ENCODE measurements at places on chromosomes 3 and 15.
A peak's percentile ranks its signal among the peaks of the same experiment; 100 is the strongest.

DNA sequence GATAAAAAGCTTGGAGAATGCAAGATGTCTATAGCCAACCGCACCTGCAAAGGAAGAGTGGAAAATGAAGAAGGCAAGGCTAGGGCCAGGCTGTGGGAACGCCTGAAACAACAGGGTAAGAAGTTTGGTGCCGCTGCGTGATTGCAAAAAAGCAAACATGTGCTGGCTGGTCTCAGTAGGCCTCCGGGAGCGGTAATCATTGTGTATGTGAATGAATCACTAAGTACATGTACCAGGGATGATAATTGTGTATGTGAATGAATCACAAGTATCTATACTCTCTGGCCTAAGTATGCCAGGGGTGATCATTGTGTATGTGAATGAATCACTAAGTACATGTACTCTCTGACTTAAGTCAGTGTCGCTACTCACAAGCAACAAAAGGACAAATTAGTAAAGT, 40.3 kb upstream of the PARL start:
- DNase-seq, result no peak

DNA sequence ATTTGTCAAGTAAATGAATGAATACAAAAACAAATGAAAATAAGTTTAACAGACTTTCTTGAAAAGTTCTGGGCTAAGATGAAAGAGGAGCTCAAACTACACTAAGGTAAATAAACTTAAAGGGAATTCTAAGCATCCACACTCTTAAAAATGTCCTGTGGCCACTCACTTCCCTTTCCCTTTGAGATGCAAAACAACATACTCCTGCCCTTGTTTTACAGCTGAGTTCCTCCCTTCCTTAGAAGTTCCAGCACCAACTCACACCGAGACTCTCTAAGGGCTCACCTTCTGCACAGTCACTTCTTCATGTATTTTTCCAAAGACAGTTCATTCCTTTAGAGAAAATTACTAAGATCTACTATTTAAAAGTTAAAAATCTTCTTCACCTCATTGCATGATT, 123.3 kb upstream of the CMC1 start:
- no peak for DNase-seq

- no peak for DNase-seq
Observed at GRCh38 chr3:178169421-178169820, 366.8 kb upstream of the KCNMB2 start.

- no peak for DNase-seq
Observed at GRCh38 chr3:44104043-44104442, 137.6 kb upstream of the TOPAZ1 start.

- peak; percentile 60 for DNase-seq
Observed at GRCh38 chr15:67564968-67565345, 22.5 kb downstream of the MAP2K5 start.

DNA sequence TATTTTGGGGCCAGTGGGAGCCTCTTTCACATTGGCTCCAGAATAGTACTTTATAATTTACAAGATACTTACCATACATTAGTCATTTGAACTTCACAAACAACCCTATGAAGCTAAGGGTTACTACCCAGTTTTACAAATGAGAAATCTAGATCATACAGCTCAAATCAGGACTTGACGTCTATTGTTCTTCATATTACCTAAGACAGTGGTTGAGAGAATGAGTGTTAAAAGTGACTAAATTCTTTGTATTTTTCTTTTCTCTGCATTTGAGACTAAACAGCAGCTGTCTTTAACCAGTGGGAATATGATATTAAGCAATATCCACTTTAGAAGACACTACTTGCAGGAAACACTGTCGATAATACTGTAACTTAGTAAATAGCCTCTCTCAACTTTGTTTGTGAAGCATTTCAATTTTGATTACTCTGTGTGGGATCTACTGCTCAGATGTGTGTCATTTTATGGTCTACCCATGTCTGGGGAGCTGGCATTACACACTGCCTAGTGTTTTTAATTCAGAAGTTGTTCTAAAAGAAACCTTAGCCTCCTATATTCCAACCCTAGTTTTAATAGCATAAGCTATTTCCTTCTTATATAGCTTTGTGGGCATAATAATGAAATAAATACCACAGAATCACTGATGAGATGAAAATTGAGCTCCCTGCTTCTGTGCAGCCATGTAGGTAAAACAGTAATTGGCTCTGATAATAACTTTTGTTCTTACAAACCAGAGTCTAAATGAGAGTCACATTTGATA, 45.9 kb downstream of the IQCH start:
- no peak for DNase-seq

DNA sequence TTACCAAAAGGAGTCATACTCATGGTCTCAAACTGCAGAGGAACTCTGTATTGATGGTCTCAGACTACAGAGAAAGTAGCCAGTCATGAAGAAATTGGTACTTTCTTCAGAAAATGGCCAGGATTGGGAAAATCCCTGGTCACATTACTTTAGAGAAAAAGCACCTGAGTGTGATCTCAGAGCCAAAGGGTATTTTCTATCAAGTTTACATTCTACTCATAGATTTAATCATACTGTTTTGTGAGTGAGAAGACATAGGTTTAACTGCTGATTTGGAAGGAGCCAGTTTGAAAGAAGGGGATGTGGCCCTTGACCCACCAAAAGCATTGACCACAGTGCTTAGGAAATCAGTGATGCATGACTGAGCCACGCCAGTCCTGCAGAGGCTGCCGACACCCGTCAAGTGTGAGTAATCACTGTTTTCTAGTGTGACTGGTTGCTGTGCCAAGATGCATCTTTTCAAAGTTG, 203.6 kb downstream of the AKAP13 start:
- no peak for DNase-seq

DNA sequence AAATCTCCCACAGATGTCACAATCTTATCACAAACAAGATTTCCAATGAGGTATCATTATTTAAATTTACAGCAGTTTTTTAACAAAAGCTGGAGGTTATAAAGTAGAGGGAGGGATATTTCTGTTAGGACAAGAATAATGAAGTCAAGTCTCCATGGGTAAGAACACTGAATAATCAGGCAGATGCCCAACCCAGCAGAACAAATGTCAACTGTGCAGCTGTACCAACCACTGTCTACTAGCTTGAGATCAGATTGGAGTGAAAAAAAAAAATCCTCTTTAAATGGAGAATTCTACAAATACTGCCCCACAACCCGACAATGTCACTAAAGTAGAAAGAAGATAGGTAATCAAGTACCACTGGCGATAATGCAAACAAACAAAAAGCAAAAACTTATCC, 30.3 kb downstream of the DHX36 start:
- DNase-seq, result no peak

- DNase-seq, result no peak
Observed at GRCh38 chr3:82561784-82562183, 800.3 kb upstream of the GBE1 start.

DNA sequence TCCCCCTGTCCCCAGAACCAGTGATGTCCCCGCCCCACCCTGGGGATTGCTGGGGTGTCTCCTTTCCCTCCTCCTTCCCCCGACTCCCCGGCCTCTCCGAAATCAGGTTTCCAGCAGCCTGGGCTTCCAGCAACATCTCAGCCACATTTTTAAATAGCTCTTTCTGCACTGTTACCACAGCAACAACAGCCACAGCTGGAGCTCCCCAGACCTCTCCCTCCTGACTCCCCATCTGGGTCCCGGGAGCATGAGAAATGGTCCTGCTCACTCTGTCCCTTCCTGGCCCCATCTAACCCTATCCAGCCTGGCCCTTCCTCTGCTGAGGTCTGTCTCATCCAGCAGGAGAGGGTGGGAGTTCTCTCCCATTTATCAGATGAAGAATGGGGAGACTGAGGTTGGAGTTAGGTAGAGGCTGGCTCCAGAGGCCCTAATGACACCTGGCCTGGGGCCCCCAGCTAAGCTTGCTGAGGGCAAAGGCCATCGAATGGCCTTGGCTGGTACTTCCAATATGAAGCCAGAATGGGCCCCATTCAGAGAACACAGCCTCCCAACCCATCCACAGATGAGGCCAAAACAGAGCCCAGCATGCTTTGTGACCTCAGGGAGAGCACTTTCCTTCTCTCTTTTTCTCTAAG, 1.5 kb downstream of the CAMK1 start:
- no peak for DNase-seq

- DNase-seq, result no peak
Observed at GRCh38 chr15:80247320-80247719, 4.7 kb downstream of the CTXND1 start.

DNA sequence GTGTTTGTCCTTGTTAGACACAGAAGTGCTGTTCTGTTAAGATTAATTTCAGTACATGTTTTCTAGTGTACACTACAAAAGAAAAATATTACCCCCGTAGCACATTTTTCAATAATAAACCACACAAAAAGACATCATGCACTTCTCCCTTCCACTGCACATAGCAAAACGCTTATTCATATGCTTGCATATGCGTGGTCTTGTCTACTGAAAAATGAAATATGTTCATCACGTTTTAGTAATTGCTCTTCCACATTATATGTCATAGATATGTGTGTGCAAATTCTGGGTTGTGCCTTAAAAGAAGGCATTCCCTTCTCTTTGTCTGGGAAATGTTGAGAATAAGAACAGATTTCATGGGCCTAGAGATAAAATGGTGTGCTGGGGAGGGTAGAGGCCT, 353.9 kb downstream of the NSUN3 start:
- DNase-seq, result no peak

GRCh38 chr3:53998980-53999379, 107.3 kb upstream of the SELENOK start:
- no peak for DNase-seq

DNA sequence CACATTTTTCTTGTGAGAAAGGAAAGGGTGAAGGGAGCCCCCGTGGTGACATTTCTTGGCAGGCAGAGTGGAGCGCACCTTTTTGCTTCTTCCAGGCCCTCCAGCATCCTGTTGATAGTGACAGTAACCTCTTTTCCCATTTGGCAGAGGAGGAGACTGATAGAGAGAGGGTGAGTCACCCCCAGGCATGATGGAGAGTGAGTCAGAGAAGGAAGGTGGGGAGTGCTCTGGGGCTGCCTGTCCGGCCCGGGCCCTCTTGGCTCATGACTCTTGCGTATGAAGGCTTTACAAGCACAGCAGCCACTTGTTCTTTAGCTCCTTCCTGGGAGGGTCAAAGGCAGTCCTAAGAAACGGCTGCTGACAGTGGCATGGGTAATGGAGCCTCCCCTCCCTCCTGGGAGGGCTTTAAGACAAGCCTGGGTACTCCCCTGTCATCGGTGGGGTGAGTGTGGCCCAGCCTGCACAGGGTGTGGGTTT, 16.0 kb downstream of the ANKRD63 start:
- DNase-seq, result no peak

- DNase-seq, result no peak
Observed at GRCh38 chr15:88649753-88650551, 11.1 kb downstream of the ISG20 start.

DNA sequence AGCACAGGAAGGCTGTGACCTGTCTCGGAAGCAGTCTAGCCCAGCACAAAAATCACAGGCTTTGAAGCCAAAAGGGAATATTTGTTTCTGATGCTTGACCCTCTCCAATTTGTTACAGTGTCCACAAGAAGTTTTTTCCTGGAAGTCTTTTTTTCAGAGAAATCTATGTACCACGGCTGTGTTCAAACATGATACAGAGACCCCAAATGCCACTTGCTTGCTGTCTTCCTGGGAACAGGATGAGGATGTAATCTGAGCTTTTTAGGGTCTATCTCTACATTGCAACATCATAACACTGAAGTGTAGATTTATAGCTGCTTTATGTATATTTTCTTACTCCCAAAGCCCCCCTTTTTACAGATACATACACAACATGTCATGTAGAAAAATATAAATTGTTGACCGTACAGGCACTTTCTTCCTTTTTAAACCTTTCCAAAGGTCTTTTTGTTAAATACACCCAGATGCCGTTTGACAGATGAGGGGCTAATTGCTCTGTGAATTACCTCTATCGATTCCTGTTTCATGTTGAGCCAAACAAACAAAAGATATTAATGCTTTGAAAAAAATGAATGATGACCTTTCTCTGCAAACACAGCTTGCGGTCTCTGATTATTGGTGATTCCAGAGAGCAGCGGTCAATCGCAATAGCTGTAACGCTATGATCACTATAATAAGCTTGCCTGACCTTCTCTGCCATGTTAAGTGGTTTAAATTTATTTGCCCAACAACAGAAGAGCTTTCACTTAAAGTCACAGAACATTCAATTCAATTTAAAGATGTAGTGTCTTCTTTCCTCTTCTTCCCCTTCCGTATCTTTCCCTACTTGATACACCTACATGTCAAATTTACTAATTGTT, 875.9 kb upstream of the NR2F2 start:
- no peak for DNase-seq

DNA sequence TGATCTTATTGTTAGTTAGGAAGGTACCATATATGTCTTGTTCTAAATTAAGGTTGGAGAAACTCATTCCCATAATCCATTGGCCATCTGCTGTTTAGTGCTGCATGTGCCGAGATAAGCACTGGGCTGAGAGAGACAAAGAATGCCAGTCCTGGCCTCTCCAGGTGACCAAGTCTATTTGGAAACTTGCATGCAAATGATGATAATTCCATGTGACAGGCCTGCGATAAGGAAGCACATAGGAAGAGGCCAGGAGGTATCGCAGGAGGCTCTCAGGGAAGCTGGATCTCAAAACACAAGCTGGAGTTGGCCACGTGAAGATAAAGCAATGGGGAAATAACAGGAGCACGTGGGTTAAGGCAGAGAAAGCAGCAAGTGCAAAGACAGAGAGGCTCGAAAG, 39.7 kb downstream of the MYO5C start:
- DNase-seq, result no peak

DNA sequence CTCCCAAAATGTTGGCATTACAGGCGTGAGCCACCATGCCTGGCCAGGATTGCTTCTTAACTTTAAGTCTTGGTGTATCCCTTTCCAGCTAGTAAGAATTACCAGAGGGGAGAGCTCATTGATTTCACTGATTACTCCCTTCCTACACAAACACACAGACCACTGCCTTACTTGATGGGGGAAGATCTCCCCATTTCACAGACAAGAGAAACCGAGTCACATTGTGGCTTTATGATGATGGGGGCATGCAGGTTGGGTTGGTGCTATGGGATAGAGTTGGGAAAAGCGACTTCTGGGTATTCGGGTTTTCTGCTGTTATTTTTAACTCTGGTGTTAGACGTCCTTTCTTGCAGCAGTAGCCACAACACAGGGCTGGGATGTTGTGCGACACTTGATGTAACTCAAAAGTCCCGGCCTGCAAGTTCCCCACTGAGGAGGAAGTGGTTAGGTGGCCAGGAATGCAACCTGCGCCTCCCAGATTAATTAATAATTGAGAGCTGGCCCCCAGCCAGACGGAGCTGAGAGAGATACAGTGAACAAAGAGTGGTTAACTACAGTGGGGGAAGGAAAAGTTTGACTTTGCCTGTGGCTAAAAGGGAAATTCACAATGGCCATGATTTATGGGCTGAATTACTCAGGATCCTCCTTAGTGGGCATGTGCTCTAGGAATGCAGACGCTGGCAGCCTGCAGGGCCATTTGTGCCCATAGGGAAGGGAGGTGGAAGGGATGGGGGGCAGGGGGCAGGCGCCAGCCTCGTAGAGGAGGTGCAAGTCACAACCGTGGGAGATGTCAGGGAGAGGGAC, 63.6 kb downstream of the SMAD6 start:
- peak; percentile 96 for DNase-seq
